ENCODE measurements at places on chromosomes 4 and X.
A peak's percentile ranks its signal among the peaks of the same experiment; 100 is the strongest.

GRCh38 chrX:53716328-53717088 lies 30.0 kb upstream of the HUWE1 start:
- DNase-seq, result peak; percentile 60

DNA sequence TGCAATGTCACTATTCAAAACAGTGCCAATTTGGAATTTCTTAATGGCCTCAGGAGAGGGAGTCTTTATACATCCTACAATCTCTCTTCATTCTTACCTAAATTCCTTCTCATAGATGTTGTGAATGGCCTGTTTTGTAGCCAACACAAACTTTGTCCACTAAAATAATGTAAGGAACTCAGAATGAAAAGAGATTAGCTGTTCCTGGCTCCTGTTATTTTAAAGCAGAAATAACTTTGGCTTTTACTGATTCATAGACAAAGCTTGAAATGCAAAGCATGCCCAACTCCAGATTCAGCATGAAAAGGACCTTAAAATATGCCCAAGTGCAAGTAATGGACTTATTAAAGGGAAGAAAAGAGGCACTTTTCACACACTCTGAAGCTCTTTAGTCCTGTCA lies 146.0 kb upstream of the GPC4 start:
- no peak for DNase-seq

DNA sequence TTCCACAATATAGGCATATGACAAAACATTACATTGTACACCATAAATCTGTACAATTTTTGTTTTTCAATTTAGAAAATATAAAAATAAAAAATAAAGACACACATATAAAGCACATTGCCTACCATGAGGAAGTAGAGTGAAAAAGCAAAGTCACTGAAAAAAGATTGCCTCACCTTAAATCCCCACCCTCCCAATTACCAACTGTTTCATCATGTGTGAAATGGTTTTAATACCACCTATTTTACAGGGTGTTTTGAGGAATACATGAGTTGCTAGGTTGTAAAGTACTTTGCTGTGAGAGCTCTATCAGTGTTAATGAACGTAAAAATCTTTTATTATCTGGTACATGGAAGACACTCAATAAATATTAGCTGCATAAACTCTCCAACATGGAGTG lies 373.6 kb upstream of the NDST3 start:
- no peak for DNase-seq

- DNase-seq, result peak; percentile 55
These were observed 168.4 kb upstream of the WDR1 start for GRCh38 chr4:10285028-10285427.

- DNase-seq, result no peak
These were observed 219.0 kb upstream of the FGF13 start for GRCh38 chrX:138930583-138930945.

GRCh38 chr4:24763631-24764297 lies 31.6 kb upstream of the SOD3 start:
- DNase-seq, result peak; percentile 63

DNA sequence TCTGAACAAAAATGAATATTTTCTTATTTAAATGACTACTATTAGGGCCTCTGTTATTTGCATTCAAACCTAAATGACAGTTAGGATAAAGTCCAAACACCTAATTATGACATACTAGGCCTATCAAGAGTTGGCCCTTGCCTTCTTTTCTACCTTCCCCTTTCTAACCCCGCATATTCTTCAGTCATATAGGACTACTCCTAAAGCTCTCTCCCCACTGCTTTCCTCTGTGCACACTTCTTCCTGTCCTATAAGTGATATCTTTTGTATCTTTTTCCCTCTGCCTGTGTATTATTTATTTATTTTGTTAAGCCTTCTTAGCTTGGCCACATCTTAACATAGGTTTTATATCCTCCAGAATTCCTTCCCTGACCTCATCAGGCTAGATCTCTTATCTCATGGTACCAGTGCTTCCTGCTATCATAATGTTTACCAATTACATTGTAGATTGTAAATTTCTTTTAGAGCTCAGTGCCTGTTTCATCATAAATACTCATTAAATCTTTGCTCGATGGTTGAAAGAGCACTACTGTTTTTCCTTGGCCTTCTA lies 22.5 kb downstream of the ERVMER34-1 start:
- DNase-seq, result no peak

DNA sequence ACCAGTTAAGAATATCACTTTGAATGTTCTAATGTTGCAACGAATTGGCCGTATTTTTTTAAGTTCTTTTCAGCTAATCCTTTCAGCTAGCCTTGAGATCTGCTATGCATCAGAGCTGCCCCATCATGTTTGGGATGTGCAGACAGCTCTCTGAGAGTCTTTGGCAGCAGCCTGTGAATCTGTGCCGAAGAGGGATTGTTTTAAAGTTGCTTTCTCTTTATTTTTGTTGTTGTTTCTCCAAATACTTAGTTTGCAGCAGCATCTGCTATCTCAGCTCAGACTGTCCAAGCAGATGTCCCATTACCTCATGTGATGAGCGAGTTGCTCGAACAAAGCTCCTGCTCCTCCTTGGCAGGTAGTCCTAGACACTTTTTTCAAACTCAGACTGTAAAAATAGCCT lies 1002.5 kb upstream of the INTU start:
- no peak for DNase-seq

DNA sequence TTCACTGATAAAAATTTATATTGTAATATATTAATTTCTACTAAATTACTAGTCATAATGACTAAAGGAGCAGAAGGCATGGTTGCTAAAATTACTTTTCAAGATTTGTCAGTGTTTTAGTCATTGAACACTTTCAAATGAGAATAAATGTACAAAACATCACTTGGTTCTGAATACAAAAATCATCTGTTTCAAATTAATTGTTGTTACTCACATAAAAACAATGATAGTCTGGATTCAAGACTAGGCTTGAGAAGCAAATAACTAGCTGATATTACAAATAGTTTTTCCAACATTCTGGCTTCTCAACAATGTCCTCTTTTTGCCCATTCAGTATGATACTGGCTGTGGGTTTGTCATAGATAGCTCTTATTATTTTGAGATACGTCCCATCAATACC lies 112.5 kb downstream of the ANAPC10 start:
- DNase-seq, result no peak

GRCh38 chrX:77455437-77455836 lies 8.2 kb downstream of the FGF16 start:
- no peak for DNase-seq

GRCh38 chrX:64093761-64094160 lies 111.7 kb downstream of the AMER1 start:
- DNase-seq, result peak; percentile 20

- no peak for DNase-seq
These were observed 893.5 kb downstream of the TRIML1 start for GRCh38 chr4:189032606-189033338.

DNA sequence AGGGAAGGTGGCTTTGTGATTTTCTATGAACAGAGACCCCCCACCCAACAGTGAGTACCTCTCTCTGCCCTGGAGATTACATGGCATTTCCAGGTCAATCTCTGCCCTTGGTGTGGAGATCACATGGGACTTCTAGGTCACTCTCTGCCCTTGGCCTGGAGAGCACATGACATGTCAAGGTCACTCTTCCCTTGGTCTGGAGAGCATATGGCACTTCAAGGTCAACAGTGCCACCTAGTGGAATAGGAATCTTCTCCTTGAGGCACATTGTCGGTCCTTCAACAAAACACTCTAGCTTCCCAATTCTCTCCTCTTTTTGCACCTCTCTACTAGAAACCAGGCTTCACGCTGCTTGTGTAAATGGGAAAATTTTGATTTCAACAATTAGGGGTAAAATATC lies 66.2 kb upstream of the TACR3 start:
- peak; percentile 32 for DNase-seq

DNA sequence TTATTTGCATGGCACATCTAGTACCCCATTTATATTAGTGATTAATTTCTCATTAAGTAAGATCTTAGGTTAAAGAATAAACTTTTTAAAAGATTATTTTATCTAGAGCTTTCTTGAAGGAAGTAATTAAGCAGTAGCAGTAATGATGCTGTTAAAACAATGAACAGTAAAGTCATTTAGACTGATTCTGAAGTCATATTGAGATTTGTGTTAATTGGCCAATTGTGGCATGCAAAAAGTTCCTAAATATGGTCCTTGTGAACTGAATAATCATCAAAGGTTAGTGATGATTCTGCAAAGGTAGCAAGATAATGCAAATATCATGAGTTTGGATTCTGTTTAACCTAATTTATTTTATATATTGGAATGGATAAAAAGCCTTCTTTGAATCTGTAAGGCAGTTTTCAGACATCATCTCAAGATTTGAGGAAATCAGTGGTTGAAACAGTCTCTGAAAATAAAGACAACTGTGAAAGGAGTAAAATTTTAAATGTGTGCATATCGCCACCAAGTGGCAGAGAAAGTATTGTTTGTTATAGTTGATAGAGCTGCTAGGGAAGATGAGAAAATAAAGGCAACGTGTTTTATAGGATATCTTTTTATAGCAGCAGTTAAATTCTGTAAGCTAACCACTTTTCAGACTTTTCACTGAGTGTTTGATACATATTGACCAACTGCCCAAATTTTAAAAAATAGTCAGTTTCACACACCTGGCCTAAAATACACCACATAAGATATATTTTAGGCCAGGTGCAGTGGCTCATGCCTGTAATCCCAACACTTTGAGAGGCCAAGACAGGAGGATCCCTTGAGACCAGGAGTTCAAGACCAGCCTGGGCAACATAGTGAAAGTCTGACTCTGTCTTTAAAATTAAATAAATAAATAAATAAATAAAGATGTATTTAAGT lies 79.6 kb downstream of the CCKAR start:
- DNase-seq, result peak; percentile 66

DNA sequence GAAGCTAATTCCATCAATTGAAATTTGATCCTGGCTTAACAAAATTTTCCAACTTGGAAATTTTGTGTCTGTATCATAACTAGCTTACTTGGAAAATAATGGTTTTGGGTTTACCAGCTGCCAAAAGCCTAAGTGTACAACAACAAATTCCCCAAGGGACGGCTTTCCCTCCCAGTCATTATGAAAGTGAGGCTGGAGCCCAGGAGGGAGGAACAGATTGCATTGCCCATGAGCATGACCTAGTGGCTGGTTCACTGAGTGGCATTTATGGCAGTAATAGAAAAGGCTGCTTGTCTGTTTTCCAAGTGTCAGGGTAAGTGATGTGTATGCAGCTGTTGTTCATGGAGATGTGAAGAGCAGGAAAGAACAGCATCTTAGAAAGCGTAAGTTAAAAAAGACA lies 70.8 kb upstream of the HHIP start:
- no peak for DNase-seq

DNA sequence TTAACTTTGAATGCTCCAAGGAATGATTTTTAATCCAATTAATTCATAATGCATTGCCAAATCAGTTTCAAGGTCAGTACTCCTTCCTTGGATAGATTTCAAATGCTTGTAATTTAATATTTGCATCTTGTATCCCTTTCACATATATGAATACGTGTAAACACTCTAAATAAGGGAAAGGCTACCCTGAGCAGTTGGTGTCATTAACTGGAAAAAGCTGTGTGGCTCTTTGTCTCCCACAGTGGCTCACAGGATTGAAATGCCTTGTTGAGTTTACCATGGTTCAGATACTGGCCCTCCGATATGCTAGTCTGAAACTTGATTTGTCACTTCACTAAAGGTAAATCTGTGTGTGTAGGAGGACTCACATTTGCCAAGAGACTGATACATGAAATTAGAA lies 16.7 kb upstream of the ACOT9 start:
- no peak for DNase-seq

- DNase-seq, result no peak
These were observed 90.7 kb upstream of the BRS3 start for GRCh38 chrX:136397001-136397400.

GRCh38 chr4:10878861-10879260 lies 194.3 kb upstream of the CLNK start:
- no peak for DNase-seq

GRCh38 chr4:52959541-52959940 lies 97.4 kb downstream of the RASL11B start:
- peak; percentile 61 for DNase-seq

DNA sequence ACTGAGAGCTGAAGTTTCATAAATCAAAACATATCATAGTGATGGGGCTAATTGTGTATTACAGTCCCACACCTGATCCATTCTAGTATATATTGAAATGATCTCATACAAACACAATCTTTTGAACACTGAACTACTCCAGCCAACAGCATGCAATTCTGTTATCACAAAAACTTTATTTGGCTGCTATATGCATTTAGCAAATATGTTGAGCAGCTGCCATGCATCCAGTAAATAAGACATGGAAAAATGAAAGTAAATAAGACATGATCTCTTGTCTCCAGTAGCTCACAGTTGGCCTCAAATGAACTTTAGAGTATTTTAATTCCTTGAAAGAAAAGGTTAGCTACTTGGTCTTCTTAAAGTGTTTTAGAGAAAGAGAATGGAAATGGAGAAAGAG lies 2.1 kb downstream of the AMBN start:
- no peak for DNase-seq

GRCh38 chr4:26788341-26788733 lies 72.3 kb upstream of the STIM2 start:
- DNase-seq, result no peak

- DNase-seq, result no peak
These were observed 73.5 kb downstream of the GLUD2 start for GRCh38 chrX:121120690-121121605.

GRCh38 chr4:143399113-143399949 lies 62.7 kb downstream of the GAB1 start:
- DNase-seq, result peak; percentile 44

DNA sequence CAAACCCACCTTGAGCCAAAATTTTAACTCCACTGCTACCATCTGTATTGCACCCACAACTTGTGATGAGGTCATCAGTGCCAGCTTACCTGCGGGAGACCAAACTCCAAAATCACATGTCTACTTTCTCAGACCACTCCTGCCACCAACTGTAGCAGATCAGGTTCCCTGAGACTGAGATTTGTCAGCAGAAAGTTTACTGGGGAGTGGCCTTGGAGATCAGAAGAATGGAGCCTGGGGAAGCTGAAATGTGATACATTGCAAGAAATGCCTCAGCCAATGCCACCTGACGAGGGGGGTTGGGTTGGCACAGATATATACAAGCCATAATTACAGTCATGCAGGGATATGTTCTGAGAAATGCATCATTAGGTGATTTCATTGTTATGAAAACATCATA lies 19.1 kb downstream of the HAUS3 start:
- DNase-seq, result no peak

DNA sequence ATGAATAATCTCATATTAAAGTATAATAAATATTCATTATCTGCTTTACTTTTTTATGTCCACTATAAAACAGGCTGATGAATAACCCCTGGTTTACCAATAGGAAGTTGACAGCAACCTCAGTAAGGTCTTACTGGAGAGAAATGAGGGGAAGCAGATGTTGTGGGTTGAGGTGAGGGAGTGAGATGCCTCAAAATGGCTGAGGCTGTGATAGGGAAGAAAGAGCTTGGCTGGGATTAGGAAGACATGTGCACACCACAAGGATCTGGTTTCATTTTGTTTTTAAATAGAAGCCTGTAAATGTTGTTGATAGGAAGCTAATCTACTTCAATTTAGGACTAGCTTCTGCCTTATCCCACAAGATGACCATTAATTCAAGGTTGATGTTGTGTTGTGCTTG lies 14.4 kb upstream of the CYBB start:
- DNase-seq, result no peak

GRCh38 chr4:88759039-88759894 lies 61.6 kb upstream of the NAP1L5 start:
- peak; percentile 44 for DNase-seq
